T-helper 1 cell (primary cell): ENCODE measurements at places on chromosomes 1 and 21.

GRCh38 chr1:55359611-55360010, 144.4 kb upstream of the USP24 start:
- DNase-seq: no peak

DNA sequence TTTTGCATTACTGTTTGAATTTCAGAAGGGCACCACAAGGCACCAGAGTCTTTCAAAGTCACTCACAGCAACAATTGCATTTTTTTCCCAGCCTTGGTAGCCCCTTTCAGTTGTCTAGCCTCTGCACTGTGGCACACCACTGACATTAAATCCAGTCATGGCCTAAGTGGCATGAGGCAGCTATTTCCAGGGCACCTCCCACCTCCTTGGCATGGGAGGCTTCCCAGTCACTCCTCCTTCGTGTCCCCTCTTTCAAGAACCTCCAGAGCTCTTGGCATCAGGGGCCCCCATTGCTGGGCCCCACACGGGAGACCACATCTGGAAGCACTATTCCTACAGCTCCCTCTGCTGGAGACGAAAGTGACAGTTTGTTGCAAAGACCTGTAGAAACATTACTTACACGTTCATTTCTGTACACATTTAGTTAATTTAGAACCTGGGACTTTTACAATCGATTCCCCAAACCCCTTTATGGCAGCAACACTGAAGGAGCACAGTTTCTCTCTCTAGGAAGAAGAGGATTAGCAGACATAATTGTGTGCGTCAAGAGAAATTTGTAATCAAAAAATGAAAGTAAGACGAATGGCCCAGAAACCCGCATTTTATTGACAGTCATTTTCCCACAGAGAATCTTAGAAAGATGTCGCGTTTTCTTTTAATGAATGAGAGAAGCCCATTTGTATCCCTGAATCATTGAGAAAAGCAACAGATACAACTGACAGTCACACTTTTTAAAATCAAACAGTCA, 5.7 kb upstream of the CHD5 start:
- DNase-seq: no peak

- no peak for DNase-seq
Observed at GRCh38 chr1:15412843-15413242, 3.2 kb downstream of the EFHD2 start.

- no peak for DNase-seq
Observed at GRCh38 chr1:84110629-84111028, 33.4 kb upstream of the PRKACB start.

DNA sequence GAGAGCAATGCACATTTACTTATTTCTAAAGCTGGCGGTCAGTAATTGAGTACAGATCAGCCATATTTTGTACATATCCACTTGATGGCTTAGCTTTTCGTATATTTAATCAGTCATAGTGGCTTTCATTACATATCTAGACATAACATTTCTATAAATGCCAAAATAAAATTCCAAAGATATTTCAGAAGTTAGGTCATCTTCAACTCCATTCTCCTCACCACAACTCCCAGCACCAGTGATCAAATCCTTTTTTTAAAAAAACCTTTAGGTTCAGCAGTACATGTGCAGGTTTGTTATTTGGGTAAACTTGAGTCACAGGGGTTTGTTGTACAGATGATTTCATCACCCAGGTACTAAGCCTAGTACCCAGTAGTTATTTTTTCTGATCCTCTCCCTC, 53.9 kb upstream of the GNG4 start:
- DNase-seq: no peak

DNA sequence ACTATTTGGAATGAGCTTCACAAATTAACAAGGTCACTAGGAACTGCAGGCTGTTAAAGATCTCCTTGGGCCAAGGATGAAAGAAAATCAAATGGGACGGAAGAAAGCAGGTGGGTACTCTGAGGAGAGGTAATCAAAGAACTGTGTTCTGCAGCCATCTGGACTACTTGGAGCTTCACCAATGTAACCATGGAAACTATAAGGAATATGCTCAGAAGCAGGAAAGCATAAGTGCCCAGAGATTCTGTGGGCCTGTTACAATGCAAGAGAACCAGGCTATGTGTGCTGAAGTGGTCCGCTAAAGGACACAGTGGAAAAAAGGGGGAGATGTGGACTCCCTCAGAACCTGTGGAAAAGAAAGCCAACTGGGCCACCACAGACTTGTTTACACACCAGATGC, 238.5 kb downstream of the PTGER3 start:
- no peak for DNase-seq

GRCh38 chr1:93591676-93592550, 89.7 kb downstream of the BCAR3 start:
- DNase-seq: no peak
